ENCODE measurements at places on chromosomes 5 and 9.

DNA sequence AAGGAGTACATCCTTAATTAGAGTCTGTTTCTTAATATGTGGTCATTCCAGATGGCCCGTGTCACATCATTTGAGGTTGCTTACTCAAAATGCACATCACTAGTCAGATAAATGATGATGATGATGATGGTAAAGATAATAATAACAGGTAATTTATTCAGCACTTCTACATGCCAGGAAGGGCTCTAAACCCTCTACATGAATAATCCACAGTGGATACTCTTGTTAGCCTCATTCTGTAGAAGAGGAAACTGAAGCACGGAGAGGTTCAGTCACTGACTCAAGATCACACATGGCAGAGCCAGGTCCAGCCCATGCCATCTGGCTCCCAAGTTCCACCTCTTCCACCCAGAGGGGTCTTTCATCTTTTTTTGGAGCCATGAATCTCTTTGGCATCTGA, 11.7 kb downstream of the SH3PXD2B start:
- no peak for DNase-seq

DNA sequence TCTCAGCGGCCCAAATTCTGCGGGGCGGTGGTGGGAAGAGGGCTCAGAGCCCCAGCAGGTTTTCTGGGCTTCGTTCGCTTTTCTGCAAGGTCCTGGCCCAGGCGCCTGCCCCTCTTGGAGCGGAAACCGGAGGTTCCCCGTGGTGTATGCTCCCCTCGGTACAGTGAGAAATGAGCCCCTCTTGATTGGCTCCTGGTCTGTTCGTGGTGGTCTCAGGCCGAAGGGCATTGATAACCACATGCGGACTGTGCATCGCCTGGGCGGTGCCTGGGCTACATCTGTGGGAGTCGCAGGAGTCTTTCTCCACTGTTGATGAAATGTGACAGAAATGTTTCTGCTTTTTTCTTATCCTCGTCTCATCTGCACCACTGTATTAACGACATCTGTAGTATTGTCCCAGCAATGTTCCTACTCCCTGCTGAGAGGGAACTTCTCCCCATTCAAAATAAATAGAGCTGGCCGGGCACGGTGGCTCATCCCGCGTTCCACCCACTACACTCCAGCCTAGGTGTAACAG, 682 bp downstream of the MAN1B1 start:
- DNase-seq: no peak

DNA sequence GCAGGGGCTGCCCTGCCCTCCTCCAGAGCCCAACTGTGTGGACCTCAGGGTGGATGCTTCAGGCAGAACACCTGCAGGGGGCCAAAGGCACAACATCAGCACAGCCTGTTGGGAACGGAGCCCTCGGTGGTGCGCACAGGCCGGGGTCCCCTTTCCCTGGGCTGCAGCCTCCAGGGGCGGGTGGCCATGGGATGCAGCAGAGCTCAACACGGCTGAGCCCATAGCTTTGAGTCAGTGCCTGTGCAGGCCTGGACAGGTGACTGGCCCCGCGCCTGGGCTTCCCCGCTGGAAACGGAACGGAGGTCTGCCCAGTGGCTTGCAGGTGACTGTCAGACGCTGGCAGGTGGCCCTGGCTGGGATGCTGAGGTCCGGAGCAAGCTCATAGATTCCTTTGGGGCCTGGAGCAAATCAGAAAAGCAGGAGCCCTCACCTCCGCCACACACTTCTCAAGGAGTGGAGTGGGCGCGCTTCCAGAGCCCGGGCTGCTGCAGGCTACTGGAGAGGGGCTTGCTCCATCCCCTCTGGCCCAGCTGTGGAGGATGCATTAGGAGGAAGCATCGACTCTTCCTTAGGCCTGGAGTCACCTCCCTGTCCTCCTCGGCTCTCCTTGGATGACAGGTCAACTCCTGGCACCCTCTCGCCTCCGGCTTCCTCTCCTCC, 69.8 kb upstream of the RNU6ATAC start:
- no peak for DNase-seq

DNA sequence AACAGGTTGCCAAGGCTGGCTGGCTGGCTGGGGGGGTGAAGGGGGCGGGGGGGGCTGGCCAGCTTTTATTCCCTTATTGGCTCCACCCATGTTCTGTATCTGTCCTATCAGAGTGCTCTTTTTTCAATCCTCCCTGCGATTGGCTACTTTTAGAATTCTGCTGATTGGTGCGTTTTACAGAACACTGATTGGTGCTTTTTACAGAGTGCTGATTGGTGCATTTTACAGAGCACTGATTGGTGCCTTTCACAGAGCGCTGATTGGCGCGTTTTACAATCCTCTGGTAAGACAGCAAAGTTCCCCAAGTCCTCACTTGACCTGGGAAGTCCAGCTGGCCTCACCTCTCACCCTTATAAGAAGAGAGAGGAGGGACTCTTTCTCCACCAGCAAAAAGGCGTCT, 175.9 kb downstream of the ERCC6L2 start:
- DNase-seq: no peak

DNA sequence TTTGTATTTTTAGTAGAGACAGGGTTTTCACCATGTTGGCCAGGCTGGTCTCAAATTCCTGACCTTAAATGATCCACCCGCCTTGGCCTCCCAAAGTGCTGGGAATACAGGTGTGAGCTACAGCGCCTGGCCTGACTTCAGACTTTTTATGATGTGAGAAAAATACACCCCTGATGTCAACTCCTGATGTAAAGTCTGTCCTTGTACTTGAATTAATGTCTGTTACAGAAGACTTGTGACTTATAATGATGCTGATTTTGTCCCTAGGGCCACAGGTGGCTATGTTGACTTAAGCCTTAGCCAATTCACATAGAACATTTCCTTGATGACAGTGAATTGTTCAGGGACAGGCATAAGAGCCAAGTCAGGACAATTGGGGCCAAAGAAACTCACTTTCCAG, 42.5 kb upstream of the MELK start:
- DNase-seq: no peak

DNA sequence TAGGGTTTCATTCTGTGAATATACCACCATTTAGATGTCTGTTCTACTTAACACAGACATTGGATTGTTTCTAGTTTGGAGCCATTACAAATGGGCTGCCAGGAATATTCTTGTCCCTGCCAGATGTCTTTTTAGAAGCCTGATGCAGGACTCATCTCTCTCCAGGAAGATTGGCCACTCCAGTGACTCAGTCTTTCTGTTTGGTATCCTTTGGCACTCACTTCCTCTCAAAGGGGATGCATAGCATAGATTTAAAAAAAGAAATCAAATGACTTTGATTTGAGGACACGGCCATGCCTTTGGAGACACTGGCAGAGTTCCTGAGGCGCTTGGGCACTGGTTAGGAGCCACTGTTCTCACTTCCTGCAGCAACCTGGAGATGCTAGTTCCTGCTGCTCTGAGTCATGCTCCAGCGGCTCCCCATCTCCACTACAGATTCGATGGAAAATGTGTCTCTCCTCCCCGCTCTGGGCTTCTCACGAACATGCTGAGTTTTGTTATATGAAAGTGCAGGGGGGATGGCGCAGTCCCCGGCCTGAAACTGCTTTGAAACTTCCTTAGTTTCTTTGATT, 3.5 kb upstream of the ZNF366 start:
- DNase-seq: no peak

GRCh38 chr5:148491793-148492184, 108.0 kb downstream of the FBXO38 start:
- no peak for DNase-seq

GRCh38 chr5:119270121-119270565, 85.7 kb upstream of the TNFAIP8 start:
- DNase-seq: no peak

DNA sequence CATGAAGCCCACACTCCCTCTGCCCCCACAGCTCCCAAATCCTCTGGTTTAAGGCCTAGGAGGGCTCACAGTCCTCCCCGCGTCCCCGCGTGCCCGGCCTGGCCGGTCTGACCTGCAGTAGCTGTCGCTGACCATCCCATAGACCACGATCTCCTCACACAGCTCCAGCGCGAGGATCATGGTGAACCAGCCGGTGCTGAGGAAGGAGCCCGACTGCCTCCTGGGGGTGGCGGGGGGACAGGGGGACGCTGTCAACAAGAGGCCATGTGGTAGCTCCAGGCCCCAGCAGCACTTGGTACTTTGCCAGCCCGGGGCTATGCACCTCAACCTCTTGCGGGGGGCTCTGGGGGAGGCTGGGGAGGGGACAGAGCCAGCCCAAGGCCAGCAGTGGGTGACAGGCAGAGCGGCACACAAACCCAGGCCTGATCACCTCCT, 7.0 kb downstream of the ST6GALNAC4 start:
- no peak for DNase-seq

DNA sequence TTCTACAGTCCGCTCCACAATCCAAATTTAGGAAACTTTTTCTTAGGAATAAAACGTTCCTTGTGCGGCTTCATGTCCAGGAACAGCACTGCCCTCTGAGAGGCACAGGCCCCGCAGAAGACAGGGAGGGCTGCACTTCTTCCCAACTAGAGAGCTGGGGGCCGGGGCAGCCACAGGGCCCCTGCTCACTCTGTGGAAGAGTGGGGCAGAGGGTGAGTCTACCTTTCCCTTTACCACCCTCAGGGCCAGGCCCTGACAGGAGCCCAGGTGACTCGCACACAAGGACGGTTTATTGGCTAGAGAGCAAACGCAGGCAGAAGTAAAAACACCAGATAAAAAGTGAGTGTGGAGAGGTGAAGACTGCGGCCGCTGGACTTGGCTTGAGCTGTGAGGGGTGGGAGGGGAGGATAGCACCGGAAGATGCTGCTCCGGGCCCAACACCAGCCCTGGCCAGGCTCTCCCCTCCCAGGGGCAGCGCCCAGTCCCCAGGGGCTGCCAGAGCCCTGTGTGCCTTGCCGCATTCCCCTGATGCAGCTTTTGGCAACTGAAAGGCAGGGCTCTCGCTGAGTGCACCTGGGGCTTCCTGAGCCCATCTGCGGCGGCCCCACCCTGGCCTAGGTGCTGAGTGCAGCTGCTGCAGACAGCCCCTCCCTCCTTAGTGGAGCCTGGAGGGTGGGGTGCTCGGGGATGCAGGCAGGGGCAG, 20.2 kb downstream of the SH3GLB2 start:
- no peak for DNase-seq

DNA sequence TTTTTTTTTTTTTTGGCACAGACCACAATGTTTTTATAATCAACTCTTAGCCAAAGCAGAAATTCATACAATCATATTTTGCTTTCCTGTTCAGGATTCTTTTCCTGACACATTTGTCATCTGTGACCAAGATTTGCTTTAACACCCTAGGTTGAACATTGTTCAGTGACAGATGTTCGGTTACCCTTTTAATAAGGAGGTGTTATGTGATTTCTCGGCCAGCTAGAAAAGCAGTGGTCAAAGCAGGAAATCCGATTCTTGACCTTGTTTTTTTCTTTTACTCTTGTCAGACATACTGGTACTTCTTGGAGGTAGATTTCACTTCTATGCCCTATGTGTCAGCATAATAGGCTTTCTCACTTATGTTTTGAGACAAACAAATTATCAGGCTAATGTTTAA, 335.3 kb upstream of the ACTBL2 start:
- DNase-seq: no peak

- no peak for DNase-seq
Observed at GRCh38 chr5:159844267-159845121, 71.8 kb upstream of the ADRA1B start.

DNA sequence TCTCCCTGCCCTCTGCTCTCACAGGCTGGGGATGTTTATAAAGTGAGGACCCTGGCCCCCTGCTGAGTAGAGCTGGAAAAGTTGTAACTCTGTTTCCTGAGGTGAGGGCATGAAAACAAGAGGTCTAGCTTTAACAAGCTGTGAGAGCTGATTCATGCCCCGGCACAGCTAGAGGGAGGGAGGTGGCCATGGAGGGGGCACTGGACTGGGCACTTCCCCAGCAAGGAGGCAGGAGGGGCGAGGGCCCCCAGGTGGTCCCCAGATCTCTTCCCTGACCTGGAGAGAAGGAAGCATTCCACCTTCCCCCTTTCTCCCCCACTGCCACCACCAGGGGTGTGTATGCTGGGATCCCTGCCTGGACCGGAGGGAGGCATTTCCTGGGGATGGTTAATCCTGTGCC, at the start of gene MSMP:
Gene MSMP, minus strand, starts transcription at position 13 of the 400 bp plus-strand sequence. CDS start 147 bp downstream, outside the sequence.
- DNase-seq: no peak

DNA sequence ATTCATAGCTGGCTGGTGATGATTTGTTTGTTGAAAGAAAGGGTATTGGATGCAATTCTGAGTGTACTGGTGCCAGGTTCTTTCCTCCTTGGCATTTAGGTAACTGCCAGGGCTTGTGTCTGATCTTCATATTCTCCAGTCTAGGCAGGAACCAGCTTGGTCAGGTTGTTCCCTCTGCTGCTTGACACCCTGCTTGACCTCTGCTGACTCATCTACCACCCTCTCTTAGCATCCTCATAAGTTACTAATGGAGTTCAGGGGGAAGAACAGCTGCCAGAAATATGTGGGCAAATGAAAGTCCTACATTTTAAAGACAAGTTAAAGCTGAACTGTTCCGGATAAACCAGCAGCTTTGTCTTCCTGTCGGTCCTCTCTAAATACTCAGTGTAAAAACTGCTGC, 116.1 kb upstream of the TNC start:
- DNase-seq: no peak

- DNase-seq: no peak
Observed at GRCh38 chr5:89353837-89354551, 471.0 kb upstream of the MEF2C start.

GRCh38 chr5:137305971-137306602, 193.0 kb downstream of the SPOCK1 start:
- DNase-seq: no peak

- peak; percentile 9 for DNase-seq
Observed at GRCh38 chr5:134554319-134555222, 29.1 kb downstream of the JADE2 start.

GRCh38 chr9:81529556-81530193, 159.7 kb downstream of the TLE1 start:
- no peak for DNase-seq

- DNase-seq: no peak
Observed at GRCh38 chr9:20725675-20726074, 41.6 kb downstream of the FOCAD start.

- peak; percentile 9 for DNase-seq
Observed at GRCh38 chr5:141326088-141326854, 4.0 kb upstream of the PCDHGA1 start.

DNA sequence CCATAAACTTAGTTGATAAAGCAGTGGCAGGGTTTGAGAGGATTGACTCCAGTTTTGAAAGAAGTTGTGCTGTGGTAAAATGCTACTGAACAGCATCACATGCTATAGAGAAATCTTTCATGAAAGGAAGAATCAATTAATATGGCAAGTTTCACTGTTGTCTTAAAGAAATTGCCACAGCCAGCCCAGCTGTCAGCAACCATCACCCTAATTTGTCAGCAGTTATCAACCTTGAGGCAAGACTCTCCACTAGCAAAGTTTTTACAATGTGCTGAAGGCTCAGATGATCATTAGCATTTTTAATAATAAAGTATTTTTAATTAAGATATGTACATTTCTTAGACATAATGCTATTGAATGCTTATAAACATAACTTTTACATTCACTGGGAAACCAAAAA, 101.0 kb upstream of the SH3GL2 start:
- no peak for DNase-seq

GRCh38 chr9:18739127-18739526, 265.2 kb downstream of the ADAMTSL1 start:
- DNase-seq: no peak

Data from activated CD4-positive, CD25-positive, alpha-beta regulatory T cell (primary cell).